ENCODE measurements at places on chromosomes 5 and 9.

DNA sequence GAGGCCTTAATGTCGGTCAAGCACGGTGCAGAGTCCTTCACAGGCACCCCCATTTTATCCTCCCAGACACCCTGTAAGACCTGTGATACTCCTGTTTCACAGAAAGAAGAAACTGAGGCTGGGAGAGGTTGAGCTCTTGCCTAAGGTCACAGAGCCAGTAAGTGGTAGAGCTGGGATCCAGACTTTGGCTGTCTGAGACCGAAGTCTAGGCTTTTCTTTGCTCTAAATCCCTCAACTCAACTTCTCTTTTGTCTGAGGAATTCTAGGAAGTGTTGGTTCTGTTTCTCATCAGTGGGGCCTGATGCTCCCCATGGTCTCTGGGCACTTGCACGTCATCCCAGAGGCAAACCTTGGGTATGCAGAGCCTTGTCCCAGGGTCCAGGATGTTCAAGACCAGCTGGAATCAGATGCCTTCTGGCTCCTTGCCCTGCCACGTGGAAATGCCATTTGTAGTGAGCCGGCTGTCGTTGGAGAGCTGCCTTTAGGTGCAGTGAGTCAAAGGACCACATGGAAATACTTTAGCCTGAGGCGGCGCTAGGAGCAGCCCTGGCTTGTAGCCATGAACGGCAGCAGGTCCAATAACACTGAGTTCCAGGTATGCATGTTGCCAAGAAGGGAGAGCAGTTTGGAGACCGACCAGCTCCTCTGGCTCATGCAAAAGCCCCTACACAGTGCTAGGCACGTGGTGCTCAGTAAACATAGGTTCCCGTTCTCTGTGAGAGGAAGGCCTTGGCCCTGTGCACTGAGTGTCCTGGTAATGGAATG, 9.2 kb downstream of the DCANP1 start:
- DNase-seq = no peak

DNA sequence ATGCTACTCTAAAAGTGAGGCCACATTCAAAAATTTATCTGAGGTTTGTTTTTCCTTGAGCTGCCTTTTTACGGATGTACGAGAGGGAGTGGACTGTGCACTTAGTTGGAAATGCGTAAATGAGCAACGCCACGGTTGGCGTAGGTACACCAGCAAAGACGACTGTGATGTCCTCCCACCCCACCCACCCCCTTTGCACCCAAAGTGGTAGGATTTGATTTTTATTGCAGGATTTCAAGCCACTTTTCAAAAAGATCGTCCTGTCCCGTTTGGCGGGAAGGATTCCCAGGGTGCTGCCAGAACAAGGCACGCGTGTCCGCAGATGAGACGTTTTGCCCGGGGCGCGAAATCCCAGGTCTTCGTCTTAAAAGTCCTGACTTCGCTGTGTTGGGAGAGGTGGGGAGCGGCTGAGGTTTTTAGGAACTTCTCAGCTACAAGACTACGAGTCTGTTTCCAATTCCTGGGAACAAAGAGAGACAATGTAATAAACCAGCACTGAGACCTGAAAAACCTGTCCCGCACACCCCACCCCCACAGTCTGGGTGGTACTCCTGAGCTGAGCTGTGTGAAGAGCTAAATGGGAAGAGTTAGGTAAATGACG, 1.0 kb upstream of the TLE1 start:
- DNase-seq = no peak

DNA sequence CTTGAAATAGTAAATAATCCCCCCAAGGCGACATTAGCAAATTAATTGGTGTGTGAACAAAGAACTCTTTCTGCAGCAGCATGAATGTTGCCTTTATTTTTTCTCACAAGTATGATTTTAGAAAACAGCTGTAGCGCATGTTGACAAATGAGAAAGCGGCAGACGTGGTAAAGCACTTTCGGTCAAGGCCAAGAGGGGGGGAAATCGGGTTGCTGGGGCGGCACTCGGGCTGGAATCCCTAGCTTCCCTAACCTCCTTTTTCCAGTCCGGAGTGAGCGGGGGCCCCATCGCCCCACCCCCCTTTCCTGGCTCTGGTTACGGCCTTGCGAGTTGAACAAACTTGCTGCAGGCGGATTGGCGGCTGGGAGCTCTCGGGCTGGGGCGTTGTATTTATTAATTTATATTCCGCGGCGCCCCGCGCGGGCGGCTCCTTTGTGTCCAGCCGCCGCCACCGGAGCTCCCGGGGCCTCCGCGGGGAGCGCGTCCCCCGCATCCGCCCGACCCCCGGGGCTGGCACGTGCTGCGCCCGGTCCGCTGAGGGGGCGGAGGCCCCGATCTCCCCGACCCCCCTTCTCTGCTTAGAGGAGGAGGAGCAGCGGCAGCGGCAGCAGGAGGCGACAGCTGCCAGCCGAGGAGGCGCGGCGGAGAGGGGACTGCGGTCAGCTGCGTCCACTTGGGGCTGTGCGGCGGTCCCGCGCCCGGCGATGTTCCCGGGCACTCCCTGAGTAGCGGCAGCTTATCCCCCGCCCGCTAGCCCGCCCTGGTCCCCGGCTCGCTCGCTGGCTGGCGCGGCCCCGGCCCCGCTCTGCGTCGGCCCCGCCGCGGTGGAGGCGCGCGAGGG, at the start of gene RHOBTB3:
Gene RHOBTB3 (plus strand): TSS at position 607 of the 841 bp plus-strand sequence. CDS start 347 bp downstream, outside the sequence.
- no peak for DNase-seq

- DNase-seq = no peak
Observed at GRCh38 chr5:167579693-167580055, 711.8 kb upstream of the WWC1 start.

DNA sequence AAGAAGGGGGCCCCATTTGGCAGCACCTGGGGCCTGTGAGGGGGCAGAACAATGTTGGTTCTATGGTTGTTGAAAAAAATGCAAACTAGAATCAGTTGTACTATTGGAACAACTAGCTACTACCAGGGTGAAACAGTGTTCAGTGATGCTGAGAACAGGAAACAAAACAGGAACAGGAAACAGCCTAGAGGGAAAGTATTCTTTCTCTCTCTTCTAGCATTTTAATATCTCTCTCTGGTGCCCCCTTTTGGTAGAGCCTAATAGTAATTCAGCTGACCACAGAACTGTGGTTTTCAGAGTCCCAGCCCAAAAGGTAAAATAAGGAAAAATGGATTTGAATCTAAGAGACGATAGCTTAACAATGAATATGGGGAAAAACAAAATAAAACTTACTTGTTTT, 138.0 kb upstream of the KCNN2 start:
- no peak for DNase-seq

GRCh38 chr5:27706832-27707231, 668.4 kb upstream of the CDH9 start:
- no peak for DNase-seq

- DNase-seq = no peak
Observed at GRCh38 chr5:102277144-102277543, 18.9 kb downstream of the SLCO4C1 start.

GRCh38 chr9:33151601-33152000, 15.5 kb downstream of the B4GALT1 start:
- no peak for DNase-seq

GRCh38 chr9:2673161-2673560, 44.1 kb upstream of the KCNV2 start:
- DNase-seq = no peak

GRCh38 chr5:59711310-59711709, 182.2 kb downstream of the PDE4D start:
- no peak for DNase-seq

DNA sequence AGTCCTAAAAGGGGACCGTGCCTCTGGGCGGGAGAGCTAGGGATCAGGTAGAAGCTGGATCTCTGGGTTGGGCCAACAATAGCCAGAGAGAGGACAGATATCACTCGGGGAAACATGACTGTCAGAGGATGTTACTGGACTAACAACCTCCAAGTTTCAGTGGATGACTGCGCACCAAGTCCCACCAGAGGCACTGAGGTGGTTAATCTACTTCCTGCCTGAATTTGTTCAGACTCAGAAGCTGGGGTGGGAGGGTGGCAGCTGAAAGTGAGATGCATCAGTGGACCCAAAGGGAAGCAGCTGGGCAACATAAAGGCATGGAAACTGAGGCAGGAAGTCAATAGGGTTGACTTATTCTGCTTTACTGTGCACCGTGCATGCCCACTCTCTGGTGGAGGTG, 130.1 kb upstream of the SLC44A1 start:
- no peak for DNase-seq

DNA sequence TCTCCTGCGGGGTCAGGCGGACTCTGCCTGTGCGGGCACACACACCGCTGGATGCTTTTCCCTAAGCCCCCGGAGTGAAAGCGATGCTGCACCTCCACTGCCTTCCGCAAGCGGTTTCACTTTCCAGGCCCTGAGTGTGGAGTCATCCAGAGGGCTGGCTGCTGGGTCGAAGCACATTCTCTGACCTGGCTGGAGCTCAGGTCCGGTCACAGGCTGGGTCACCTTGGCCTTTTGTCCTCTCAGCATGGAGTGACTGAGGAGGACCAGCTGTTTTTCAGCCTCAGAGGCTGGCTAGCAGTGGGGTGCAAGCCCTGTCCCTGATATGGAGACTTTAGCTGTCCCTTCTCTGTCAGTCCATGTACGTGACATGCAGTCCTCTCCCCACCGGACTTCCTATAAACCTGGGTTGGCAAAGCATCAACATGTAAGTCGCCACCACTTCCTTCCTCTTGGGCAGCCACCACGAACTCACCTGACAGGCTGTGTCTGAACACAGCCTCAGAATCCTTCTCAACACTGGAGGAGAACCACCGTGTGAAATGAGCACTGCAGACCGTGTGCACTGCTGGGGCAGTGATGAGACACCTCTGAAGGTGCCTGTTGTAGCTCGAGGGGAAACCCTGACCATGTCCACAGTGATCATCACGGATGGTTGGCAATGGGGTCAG, 51.3 kb downstream of the GADD45G start:
- no peak for DNase-seq

DNA sequence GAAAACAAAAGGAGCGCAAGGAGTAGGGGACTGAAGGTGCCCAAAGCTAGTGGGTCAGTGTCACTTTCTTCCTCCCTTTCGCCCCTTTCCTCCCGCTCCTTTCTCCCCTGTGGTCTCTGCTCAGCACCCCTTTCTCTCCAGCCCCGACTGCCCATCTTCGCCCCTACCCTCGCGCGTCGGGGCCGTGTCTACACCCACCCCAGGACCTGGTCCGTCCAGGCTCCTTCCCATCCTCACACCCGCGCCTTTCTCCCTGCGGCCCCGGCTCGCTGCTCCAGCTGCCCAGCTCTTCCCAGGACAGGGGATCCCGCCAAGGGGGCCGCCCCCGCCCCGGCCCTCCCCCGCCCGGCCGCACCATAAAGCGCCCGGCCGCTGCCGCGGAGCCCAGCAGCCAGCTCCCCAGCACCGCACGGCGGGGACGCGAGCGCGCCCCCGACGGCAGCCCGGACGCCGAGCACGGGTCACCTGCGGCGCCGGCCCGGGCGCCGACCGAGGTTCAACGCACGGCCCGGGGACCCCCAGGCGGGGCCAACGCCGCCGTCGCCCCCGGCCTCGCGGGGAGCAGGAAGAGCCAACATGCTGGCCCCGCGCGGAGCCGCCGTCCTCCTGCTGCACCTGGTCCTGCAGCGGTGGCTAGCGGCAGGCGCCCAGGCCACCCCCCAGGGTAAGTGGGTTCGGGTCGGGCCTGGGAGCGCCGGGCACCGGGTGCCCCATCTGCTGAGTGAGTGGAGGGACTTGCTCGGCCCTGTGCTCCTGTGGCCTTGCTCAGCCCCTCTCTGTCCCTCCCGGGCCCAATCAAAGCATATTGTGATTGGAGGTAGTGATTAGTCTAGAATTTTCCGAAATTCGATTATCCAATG, at the start of gene THBS4:
Gene THBS4 (plus strand): TSS at position 387 of the 860 bp plus-strand sequence. CDS start 190 bp downstream, at position 577.
- DNase-seq = no peak

DNA sequence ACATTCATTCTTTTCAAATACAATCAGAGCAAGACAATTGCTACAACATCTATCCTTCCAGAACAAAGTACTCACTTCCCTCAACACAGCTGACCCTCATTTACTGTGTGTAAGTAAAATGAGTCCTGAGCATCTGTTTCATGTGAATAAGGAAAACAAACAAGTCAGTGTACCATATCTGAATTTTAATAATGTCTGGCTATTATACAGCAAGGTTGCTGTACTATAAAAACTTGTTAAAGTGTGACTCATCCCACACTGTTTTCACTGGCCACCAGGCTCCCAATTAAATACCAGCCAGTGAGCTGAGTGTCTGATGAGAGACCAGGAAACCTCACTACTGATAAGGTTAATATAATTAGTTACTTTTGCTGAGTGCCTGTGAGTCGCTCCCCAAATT, 339.8 kb downstream of the AGTPBP1 start:
- DNase-seq = no peak

- no peak for DNase-seq
Observed at GRCh38 chr5:35762368-35762767, 94.3 kb upstream of the IL7R start.

DNA sequence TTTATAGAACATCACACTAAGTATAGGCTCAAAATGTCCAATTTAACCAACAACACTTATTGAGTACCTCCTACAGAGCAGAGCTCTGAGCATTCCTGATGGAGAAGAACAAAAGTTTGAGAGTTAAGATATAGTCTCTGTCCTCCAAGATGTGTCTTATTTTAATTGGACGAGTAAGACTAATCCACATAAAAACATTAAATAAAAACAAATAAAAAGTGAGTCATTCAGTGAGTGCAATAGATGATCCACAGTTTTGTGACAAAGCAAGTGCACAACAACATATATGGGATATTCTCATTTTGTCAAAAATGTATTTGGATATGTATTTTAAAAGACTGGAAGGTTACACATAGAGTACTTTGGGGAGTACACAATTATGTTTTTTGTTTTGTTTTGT, 277.4 kb downstream of the FBXL17 start:
- no peak for DNase-seq

DNA sequence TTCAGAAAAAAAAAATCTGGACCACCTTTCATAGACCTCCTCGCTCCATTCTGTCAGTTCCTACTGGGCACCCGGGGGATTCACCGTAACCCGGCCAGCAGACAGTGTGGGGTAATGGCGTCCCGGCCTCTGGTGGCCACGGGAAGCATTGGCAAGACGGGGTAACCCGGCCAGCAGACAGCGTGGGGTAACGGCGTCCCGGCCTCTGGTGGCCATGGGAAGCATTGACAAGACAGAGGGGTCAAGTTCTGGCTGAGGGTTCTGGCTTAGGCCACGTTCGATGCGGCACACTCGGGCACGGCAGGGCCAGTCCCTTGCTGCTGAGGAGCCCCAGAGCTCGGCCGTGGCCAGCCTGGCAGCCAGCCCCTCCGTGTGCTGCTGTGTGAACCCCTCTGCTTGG, 116.2 kb upstream of the RAPGEF1 start:
- DNase-seq = no peak

GRCh38 chr5:59745415-59745863, 148.1 kb downstream of the PDE4D start:
- no peak for DNase-seq
